ENCODE measurements at places on chromosomes 6 and 20. TPM values are rescaled to one million over a fixed set of nuclear protein-coding genes. Genes with fewer than 3 reads are reported as not detected.

The TLDC2 gene
- 0.18 TPM for total RNA-seq

The IL20RA gene
- total RNA-seq = not detected

DNA sequence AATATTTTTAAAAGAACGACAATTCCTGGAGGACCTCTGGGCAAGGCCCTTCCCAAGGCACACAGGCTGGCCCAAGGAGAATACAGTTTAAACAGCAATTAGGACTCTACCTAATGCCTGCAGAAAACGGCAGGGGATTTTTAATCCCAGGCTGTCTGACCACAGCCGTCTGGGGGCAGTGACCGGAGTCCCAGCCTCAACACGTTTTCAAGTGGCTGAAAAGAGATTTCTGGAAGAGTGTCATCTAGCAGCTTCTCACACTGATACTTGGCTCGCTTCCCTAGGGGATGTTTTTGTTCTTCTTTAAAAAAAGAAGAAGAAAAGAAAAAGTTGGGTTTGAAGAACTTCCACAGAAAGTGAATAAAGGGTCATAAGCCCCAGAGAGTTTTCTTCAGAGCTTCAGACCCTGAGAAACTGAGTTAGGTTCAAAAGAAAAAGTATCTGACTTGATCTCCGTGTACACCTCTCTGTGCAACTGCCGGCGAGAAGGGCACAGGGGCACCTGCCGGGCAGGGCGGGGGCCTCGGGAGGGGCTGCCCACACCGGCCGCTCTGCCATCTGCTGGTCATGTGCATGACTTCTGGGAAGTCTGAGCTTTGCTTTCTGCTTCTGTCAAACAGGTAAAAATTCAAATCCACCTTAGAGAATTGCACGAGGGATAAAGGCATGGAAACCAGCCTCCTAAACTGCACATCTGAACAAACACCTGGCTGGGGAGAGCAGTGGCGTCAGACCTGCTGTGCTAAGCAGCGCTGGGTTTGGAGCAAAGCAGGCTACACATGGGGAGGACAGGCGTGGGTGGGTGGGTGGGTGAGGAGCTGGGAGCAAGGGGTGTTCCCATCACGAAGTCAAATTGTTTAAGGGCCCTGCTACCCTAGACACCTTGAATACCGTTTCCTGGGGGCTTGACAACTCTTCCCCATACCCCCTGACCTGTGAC, 33.0 kb downstream of the RRBP1 start:
- DNase-seq = no peak

GRCh38 chr6:135004399-135004798, 50.2 kb downstream of the HBS1L start:
- no peak for DNase-seq

DNA sequence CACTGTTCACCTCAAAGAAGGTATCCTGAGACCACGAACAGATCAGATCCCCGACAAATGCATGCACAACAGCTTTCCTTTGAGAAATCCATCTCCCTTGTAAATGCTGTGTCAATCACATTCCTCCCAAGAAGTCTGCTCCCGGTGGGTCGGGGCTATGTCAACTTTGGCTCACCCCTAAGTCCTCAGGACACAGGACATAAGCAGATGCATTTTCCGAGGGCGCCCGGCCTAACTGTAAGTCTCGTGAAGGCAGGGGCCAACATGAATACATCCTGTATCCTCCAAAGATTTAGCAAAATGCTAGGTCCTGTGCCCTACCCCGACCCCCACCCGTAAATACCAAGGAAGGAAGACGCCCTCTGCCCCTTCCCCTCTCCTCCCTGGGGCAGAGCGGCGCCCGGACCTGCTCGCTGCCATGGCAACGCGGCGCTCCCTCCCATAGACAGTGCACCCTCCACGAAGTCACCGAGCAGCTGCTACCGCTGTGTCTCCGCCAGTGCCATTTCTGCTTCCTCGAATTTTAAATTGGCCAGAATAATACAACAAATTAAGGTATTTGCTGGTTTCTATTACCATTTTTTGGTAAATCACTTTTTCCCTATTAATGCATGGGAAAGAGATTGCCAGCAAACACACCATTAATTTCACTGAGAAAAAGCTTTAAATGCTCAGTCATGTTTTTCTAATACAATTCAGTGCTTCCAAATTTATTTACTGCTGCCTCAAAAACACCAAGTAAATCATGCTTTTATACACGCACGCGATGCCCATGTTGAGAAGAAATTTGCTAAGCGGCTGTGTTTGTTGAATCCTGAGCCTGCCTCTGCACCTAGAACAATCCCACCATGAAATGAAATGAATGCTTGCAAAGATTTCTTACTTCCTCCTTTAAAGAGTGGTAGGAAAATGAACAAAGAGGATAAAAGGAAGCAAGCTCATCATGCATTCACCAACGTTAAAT, 100.6 kb downstream of the PCSK2 start:
- no peak for DNase-seq

DNA sequence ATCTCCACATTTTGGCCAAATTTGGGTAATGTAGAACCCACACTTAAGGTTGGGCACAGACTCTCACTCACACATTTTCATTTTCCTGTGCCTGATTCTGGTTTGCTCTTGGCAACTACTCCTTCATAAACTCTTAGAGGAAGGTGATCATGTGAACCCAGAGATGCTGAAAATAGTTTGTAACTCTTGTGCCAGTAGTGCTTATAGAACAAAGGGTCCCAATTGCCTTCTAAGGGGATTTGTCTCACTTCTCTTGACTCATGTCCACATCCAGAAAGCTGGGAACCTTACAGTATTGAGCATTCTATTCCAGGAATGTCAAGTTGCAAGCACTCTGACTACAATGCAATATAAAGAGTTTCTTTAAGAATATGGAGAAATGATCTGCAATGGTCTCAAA, 62.0 kb upstream of the TASP1 start:
- DNase-seq = no peak

DNA sequence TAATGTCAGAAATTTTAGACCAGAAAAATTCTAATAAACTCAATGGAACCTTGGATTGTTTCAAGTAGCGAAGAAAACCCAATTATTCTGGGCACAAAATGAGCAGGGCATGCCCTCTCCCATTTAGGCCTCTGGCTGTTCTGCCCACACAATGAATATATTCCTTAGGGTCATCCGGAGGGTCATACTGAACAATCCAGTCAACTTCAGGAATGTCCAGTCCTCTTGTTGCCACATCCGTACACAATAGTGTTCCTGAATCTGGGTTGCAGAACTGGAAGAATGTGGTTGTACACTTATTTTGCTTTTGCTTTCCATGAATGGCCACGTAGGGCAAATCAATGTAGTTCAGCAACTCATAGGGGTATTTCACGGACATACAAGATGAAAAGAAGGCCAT, 23.4 kb upstream of the RNF144B start:
- no peak for DNase-seq

DNA sequence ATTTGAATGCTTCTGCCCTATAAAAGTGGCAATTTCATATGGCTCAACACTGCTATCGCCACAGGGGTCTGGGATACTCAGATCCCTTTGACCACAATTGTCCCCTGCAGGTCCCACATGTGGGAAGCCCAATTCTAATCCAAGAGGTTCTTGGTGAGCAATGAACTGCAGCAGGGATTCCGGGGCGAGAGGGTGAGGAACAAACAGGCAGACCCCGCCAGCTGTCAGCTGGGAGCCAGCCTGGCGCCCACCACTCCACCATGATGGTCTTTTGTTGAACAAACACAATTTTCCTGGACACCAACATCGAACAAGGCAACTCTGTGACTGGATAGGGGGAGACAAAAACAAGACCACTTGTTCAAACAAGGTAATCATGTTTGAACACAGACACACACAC, 80.5 kb downstream of the TMEM242 start:
- DNase-seq = no peak

All from IMR-90 (cell line).